ENCODE measurements at places on chromosomes 13 and 19.

- no peak for DNase-seq
These were observed 64.7 kb downstream of the DNAJC15 start for GRCh38 chr13:43088093-43088511.

DNA sequence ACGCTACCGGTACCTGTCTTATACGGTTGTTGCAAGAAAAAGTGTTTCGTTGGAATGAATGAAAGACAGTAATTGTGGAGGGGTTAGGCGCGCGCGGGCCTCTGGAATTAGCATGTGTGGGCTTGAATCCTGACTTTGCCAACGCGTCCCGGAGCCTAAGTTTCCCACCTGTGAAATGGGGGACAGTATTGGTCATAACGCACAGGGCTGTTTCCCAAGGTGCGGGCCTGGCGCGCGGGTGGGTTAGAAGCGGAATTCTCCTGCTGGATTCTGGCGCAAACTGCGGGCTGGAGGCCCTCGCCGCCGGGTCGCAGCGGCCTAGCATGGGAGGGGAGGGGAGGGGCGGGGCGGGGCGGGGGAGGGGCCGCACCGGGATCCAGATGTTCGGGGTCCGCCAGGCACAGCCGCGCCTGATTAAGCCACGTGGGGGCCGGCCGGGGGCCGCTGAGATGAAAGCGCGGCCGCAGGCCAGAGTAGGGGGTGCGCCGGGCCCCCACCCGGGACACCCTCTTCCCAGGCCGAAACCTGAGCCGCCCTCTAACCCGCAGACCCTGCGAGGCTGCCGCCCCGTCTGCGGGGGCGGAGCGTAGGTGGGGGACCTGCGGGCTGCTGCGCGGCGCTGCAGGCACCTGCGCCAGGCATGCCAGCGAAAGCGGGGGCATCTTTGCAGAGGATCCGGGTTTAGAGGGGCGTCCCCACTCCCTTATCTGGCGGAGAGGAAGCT, 1.2 kb upstream of the TMEM59L start:
- DNase-seq: no peak

DNA sequence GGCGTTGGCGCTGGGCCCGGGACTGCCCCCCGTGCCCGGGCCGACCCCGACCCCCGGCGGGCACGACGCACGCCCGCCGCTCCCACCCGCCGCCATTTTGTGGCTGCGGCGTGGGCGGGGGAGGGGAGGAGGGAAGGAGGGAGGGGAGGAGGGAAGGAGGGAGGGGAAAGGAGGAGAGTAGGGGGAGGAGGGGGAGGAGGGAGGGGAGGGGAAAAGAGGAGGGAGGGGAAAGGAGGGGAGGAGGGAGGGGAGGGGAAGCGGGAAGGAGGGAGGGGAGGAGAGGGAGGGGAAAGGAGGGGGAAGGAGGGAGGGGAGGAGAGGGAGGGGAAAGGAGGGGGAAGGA, at the start of gene BTBD2:
Gene BTBD2, minus strand, starts transcription at position 107 of the 343 bp plus-strand sequence. Its CDS starts 11 bp downstream, at position 96.
- no peak for DNase-seq

DNA sequence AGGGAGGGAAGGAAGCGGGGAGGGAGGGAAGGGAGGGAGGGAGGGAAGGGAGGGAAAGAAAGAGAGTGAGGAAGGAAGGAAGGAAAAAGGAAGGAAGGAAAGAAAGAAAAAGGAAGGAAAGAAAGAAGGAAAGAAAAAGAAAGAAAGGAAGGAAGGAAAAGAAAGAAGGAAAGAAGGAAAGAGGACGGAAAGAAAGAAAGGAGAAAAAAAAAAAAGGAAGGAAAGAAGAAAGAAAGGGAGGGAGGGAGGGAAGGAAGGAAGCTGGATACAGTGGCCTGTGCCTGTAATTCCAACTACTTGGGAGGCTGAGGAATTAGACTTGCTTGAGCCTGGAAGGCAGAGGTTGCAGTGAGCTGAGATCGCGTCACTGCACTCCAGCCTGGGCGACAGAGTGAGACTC, 35.3 kb downstream of the OLFM2 start:
- no peak for DNase-seq

DNA sequence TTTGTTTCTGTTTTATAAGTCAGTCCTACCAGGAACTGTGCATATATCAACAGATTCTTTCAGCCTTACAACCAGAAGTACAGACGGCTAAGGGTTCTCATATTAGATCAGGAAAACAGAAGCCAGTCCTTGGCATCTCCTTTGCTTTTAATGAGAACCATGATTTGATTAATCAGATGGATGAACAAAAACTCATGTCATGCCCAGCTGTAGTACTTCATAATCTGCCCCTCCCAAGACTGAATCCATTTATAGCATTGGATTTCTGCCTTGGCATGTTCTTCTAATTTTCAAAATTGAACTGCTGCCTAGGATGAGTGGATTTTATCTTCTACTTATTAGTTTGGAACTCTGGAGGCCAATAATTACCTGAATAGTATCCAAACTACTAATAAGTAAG, 617.2 kb downstream of the SLITRK5 start:
- no peak for DNase-seq

DNA sequence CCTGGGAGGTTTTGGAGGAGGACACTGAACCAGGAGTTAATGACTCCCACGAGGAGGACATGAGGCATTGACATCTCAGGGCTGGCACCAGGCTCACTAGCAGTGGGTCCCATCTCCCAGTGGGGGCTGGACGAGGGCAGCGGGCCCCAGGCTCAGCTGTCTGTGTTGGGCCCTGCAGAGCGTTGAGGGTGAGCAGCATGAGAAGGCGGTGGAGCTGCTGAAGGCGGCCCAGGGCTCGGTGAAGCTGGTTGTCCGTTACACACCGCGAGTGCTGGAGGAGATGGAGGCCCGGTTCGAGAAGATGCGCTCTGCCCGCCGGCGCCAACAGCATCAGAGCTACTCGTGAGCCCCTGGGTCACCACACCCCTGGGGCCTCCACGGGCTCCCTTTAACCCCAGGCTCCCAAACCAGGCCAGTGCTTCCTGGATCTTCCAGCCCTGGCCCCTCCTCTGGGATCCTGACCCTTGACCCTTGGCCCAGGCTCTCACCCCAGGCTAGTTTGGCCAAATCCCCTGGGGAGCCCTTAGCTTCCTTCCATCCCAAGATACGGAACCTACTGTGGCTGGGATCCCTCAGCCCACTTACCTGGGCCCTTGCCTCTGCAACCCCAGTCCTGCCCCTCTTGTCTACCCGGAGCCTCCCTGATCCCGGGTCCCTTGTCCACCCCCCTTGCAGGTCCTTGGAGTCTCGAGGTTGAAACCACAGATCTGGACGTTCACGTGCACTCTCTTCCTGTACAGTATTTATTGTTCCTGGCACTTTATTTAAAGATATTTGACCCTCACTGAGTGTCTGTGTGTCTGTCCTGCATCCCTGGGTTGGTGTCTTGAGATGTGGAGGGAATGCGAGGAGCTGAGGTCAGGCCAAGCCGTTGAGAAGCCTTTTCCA, 1.0 kb downstream of the C19orf73 start:
- DNase-seq: no peak

GRCh38 chr13:46567671-46568070, 14.7 kb downstream of the LRCH1 start:
- no peak for DNase-seq

DNA sequence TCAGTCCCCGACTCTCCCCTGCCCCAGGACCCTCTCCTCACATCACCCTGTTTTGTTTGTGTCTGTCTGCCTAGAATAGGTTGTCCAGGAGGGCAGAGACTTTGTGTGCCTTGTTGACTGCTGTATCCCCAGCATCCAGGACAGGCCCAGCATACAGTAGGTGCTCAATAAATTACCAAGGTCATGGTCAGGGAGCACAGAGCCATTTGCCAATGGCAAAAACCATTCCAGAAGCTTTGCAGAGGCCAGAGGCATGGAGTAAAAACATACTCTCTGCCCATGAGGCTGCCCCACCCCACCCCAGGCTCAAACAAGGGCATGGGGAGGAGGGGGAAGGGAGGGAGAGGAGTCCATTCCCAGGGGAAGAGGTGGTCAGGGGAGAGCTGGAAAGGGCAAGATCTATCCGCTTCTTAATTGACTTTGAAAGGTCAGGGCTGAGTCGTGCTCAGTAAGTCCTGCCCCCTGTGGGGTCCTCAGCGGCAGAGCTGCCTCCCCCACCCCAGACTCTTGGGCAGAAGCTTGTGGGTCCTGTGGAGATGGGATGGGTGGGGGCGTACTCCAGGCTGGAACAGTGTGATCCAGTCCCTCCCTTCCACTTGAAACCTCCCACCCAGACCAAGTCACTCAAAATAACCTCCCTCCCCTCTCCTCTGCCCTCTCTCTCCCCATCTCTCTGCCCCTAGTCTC, 4.4 kb downstream of the GPR4 start:
- DNase-seq: no peak

DNA sequence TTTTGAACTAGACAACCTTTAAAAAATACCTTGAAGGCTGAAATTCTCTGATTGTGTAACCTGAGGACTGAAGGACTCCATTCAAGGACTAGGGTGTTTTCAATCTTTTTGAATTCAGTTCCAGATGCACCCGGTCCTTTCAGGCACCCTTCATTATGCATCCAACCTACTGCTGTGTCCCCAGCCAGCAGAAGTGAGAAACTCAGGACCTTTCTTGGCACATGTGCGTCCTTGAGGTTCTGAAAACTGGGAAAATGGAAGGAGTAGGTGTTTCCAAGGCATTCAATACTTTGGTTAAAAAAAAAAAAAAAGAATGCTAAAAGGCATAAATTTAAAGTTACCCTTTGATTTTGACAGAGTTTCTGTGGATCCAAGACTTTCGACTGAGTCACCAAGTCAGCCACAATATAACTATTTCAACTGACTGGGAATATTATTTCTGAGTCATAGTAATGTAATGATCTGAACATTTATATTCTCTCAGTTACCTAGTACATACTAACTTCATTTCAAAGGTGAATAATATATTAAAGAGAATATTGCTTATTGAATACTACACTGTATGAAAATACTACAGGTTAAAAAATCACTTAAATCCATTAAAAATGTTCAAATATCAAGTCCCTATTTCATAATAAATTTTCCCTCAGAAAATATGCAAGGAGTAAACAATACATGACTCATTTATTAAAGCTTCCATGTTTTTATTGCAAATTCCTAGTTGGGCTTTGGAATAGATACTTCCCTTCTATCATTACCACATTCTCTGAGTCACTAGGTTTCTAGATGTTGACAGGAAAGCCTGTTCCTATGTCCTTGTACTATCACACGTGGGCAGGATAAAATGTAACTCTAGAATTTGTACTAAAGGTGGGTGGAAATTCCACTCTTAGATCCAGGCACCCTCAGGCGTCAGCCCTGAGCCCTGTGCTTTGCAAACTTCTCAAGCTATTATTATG, 2.4 kb upstream of the ITGBL1 start:
- no peak for DNase-seq

GRCh38 chr19:18562086-18562485, 4.4 kb downstream of the KXD1 start:
- no peak for DNase-seq

DNA sequence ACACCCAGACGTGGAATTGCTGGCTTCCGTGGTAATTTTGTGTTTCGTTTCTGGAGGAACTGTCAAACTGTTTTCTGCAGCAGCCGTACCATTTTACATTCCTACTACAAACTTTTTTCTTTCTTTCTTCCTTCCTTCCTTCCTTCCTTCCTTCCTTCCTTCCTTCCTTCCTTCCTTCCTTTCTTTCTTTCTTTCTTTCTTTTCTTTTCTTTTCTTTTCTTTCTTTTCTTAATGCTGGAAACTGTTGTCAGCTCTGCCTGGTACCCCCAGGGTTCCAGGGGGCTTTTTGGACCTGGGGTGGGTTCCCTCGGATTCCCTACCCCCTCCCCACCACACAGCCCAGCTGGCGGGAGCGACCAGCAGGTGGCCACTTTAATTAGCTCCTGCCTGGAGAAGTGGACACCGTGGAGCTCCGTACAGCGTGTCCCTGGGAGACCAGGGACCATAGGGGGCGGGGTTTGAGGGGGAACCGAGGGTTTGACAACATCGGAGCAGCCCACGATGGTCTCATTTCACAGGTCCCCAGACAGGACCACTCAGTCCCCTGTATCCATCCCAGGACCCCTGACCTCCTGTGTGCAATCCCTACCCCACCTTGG, 24.4 kb downstream of the CELF5 start:
- DNase-seq: no peak

- DNase-seq: no peak
These were observed 137.5 kb downstream of the SLITRK6 start for GRCh38 chr13:85661675-85662074.

DNA sequence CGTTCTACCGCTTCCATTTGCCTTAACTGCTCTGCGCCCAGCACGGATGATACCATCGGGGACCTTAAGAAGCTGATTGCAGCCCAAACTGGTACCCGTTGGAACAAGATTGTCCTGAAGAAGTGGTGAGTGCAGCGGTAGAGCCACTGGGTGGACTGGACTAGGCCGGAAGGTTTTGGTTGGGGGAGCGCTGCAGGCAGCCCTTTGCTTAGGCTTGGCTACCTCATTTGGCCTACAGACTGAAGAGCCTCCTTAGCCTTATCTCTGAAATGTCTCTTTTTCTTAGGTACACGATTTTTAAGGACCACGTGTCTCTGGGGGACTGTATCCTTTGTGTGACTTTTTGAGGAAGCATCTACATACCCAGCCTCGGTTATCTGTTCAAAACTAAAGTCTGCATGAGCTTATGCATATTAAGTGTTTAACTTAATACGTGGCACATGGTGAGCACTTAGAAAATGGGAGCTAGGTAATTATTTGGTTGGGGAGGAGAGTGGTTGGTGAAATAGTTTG, 889 bp downstream of the UBL5 start:
- no peak for DNase-seq
